A375 (cell line): ENCODE measurements at places on chromosomes 5 and 9. TPM values are rescaled to one million over a fixed set of nuclear protein-coding genes. Genes with fewer than 3 reads are reported as not detected.

SPINK6 gene
- not detected in 2 replicates for total RNA-seq

OBP2B gene
- total RNA-seq = not detected in 2 replicates

KIF4B gene
- 0.03 and 0.04 TPM in 2 replicates for total RNA-seq

CORO2A gene
- total RNA-seq = 3.7 and 4.1 TPM in 2 replicates
